ENCODE measurements at places on chromosomes 3 and 15. TPM values are rescaled to one million over a fixed set of nuclear protein-coding genes. Genes with fewer than 3 reads are reported as not detected.
A peak's percentile ranks its signal among the peaks of the same experiment; 100 is the strongest.

The KIF23 gene
- 4.0 TPM for total RNA-seq

DNA sequence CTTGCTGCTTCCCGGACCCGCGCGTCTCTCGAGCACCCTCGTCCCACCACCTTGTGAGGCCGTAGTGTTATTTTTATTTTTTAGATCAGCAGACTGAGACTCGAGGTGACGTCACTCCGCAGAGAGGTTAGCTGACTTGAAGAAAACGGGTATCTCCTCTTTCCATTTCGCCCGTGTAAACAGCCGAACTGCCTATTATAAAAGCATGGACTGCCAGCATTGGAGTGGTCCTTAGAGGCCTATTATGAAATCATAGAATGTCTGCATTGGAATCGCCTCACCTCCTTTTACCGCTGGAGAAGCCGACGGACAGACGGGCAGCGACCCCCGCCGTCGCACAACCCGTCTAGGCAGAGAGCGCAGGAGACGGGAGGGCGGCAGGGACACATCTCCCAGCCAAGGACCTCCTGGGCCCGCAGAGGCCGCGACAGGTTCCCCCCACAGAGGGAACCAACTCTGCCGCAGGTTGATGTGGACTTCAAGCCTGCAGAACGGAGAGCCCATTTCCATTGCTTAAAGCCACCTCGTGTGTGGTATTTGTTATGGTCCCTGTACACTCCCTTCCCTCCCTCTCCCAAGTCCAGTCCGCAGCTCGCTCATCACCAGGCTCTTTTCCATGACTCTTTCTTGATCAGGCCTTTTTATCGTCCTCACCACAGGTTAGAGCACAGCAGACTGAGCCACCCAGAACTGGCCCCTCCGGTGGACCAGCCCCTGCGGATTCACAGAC, 540 bp upstream of the PPP1R2 start:
- peak; percentile 44 for DNase-seq

The C3orf20 gene
- total RNA-seq: not detected

The CSTA gene
- 1.1 TPM for total RNA-seq

The TM6SF1 gene
- 0.67 TPM for total RNA-seq

- DNase-seq: peak; percentile 96
These were observed 642 bp downstream of the ZBTB11 start for GRCh38 chr3:101676216-101676764.

The SLC26A6 gene
- 121 TPM for total RNA-seq

DNA sequence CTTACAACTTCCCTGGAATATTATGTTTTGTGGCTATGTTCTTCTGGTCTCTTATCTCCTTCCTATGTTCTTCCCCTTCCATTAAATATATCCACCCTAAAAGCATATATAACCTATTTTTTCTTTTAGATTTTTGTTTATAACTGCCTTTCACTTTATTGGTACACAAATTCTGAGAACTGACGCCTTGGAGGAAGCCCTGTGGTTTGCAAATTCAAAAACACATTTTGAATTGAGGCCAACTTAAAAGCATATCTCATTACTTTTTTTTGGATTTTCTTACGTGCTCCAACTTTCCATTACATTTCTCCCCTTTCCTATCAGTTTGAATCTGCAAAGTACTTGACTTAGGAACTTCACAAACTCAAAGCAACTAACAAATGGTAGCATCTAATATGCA, 15.3 kb upstream of the COLQ start:
- no peak for DNase-seq

- no peak for DNase-seq
These were observed 65.5 kb upstream of the NR2F2 start for GRCh38 chr15:96264801-96265515.

DNA sequence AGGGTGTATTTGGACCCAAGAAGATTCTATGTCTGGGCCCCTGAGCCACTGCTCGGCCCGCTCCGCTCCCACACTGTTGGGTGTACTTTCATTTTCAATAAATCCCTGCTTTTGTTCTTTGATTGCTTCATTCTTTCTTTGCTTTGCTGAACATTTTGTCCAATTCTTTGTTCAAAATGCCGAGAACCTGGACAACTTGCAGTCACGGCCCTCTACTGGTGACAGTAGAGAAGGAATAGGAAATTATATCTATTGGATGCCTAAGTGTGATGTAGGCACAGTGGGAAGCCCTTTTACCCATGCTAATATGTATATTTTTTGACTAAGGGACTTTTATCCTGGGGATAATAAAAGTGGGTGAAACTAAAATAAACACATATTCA, 340.8 kb downstream of the LRRC3B start:
- DNase-seq: no peak

The MB21D2 gene
- total RNA-seq: 5.2 TPM

The SLC51B gene
- 104 TPM for total RNA-seq

The MRPS22 gene
- 48.7 TPM for total RNA-seq

- no peak for DNase-seq
These were observed 110.6 kb upstream of the DCBLD2 start for GRCh38 chr3:99012051-99012450.

DNA sequence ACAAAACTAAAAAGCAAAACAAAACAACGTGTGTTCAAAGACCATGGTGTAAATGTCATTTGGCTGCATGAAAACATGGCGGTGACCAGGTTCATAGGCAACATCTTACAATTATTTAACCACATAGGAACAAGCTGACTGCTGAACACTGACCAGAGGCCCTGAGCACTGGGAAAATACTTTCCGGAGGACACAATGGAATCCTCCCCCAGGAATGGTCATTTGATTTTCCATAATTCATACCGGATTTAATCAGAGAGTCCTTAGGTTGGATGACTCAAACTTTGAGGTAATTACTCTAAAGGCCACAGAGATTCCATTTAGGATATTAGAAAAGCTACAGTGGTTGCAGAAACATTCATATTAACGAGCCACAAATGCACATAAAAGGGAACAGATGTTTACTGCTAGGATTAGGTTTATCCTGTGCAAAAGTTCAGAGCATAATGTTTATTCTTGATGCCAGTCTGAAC, 254.7 kb downstream of the NR1D2 start:
- no peak for DNase-seq

The CCDC39 gene
- total RNA-seq: not detected

DNA sequence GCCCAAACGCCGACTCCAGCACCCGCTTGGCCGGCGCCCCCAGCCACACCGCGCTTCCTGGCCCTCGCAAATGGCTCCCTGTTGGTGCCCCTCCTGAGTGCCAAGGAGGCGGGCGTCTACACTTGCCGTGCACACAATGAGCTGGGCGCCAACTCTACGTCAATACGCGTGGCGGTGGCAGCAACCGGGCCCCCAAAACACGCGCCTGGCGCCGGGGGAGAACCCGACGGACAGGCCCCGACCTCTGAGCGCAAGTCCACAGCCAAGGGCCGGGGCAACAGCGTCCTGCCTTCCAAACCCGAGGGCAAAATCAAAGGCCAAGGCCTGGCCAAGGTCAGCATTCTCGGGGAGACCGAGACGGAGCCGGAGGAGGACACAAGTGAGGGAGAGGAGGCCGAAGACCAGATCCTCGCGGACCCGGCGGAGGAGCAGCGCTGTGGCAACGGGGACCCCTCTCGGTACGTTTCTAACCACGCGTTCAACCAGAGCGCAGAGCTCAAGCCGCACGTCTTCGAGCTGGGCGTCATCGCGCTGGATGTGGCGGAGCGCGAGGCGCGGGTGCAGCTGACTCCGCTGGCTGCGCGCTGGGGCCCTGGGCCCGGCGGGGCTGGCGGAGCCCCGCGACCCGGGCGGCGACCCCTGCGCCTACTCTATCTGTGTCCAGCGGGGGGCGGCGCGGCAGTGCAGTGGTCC, 3.5 kb downstream of the ISLR2 start:
- DNase-seq: no peak

DNA sequence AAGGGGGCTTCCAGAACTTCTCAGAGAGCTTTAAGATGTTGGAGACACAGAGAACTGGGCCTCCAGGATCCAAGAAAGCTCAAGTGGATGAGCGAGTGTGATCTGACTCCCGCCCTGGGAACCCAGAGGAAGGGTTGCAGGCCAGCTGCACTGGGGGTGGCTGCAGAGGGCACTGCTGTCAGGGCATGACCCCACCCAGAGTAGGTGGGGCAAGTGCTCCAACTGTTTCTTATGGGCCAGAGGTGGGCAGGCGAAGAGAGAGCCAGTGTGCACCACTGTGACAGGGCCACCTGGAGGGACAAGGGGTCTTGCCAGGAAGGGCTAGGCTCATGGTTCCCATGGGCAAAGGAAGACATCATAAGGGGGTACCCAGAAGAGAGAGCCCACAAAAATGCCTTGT, 48.8 kb downstream of the EXOG start:
- no peak for DNase-seq

GRCh38 chr3:141793476-141794260, 30.5 kb downstream of the GRK7 start:
- DNase-seq: no peak

- no peak for DNase-seq
These were observed 15.6 kb upstream of the CD47 start for GRCh38 chr3:108106449-108106848.

The CP gene
- total RNA-seq: 6.1 TPM

- DNase-seq: no peak
These were observed 814.6 kb downstream of the AGBL1 start for GRCh38 chr15:86894269-86894668.

DNA sequence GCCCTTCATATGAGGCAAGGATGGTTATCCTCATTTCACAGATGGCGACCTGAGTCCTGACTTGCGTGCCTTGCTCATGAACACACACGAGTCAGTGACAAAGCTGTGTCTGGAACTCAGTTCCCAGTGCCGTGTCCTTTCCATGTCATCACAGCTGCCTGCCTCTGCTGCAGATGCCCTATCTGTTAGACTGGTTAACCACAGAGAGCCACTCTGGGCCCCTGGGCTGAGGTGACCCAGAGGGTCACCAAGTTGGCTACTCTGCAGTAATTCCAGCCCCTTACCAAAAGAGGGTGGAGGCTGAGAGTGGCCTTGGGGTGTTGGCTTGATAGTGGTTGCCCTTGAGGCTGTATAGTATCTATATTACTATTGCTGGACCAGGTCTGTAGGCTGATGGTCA, 41.0 kb downstream of the RAB11A start:
- no peak for DNase-seq

Measured in left colon (tissue), 2 donors.